GM12891 (cell line): ENCODE measurements at places on chromosomes 2 and 18.

GRCh38 chr2:41194230-41194629 lies 742.3 kb upstream of the SLC8A1 start:
- DNase-seq = no peak

DNA sequence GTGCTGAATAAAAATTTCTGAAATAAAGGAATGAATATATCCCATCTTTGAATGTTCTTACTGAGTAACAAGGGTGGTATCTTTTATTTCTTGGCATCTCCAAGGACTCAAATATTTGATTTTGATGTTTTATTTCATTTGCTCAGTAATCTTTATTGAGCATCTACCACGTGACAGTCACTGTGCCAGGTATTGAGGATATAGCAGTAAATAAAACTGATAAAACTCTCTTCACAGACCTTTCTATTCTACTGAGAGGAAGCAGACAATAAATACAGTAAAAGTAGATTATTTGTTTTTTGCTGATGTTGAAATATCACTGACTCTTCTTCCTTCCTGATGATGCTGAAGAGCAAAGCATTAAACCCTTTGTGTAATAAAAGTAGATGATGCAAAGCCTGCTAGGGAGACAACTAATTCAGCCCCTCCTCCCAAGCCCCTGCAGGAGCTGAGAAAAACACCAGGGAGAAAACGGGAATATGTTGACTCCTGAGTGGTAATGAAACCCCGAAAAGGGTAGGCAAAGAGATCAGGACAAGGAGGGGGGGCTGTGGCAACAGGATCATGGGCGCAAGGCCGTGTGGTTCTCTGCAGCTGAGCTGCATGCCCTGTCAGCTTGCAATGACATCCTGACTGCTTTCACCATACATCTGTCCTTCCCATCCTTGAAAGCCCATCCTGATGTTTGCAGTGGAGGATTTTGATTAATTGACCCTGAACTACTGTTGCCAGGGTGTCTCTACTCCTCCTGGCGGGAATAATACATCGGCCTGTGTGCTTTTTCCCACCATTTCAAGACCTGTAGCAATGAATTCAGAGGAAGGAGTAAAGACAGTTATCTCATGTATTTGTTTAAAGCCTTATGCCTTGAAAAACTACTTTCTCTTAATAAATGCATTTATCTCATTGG lies 117.4 kb downstream of the EML6 start:
- DNase-seq = no peak

- no peak for DNase-seq
Observed at GRCh38 chr2:102434655-102435381, 11.9 kb downstream of the IL18RAP start.

DNA sequence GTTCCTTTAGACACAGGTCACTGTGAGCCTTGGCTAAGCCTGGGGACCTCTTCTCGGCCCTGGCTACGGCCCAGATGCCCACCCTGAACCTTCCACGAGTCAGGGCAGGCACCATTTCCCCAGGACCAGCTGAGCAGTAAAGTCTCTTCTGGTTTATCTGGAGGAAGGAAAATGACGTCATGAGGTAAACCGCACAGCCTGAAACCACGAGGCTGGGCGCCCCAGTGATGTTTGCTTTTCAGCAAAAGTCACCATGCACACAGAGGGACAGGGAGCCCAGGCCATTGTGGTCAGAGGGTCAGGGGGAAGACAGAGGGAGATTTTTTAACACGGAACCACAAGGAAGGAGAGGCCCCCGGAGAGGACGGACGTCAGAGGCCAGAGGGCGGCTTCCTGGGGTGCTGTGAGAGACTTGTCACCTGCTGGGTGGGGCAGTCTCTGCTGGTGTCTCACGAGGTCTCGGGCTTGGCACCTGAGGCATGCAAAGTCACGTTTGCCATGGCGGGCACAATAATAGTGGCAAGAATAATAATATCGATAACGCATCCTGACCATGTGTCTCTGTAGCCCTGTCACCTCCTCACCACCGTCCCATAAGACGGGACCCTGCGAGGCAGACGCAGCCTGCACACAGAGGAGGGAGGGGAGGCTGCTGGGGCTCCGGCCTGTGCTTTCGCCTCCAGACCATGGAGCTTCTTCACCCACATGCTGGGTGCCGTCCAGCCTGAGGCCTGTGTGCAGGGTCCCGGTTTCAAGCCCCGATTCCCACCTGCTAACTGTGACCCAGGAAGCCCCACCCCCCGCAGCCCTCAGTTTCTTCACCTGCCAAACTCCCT lies 33.2 kb upstream of the FOSL2 start:
- DNase-seq = peak; percentile 62

GRCh38 chr2:62291517-62292137 lies 95.7 kb downstream of the B3GNT2 start:
- no peak for DNase-seq

DNA sequence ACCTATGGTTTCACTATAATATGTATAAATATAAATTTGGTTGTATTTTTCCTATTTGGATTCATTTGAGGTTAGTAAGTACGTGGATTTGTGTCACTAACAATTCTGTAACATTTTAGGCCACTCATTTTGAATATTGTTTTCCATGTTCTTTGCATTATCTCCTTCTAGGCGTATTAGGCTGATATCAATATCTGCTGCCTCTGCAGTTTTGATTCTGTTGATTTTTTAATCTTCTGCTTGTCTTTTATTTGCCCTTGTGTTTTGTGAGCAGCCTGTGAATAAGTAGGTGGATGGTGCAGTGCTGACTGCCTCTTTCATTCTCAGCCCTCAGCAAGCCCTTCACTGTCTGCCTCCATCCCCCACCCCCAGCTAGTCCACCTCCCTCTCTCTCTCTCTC lies 165.7 kb upstream of the BCL2L11 start:
- DNase-seq = no peak
